ENCODE measurements at places on chromosomes 5 and 9.

GRCh38 chr9:115413304-115413703 lies 295.3 kb upstream of the TNC start:
- no peak for DNase-seq

DNA sequence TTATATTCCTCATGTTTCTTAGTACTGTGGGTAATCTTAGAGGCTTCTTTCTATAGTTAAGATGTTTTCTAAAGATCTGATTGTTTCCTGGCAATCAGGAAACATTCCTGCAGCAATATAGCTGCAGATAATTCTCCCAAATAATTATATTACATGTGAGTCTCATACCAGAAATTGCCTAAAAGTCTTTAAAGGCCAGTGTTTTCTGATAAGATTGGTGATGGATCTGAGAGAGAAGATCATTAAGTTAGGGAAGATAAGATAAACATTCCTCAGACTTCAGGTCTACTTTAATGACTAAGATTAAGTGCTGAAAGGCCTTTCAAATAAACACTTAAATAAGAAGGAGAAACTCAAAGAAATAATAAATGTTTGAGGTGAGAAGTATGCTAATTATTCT lies 107.7 kb upstream of the DAB2 start:
- DNase-seq = no peak

DNA sequence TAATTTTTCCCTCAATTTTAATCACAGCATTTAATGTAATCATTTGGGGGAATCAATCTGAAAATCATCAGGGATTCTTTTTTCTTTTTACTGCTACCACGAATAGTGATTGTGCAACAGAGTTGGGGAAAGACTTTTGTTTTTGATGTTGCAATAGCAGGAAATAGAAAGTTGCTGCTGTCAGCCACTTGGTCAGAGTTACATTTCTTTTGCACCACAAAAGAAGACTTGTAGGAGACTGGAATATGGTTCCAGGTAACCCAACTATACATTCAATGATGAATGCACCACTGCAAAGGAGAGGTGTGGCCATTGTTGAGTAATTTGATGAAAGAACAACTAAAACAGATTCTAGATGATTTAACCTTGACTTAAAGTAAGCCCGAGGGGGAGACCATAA lies 46.3 kb upstream of the PALM2AKAP2 start:
- no peak for DNase-seq

GRCh38 chr5:99449786-99450185 lies 521.0 kb upstream of the CHD1 start:
- DNase-seq = no peak

DNA sequence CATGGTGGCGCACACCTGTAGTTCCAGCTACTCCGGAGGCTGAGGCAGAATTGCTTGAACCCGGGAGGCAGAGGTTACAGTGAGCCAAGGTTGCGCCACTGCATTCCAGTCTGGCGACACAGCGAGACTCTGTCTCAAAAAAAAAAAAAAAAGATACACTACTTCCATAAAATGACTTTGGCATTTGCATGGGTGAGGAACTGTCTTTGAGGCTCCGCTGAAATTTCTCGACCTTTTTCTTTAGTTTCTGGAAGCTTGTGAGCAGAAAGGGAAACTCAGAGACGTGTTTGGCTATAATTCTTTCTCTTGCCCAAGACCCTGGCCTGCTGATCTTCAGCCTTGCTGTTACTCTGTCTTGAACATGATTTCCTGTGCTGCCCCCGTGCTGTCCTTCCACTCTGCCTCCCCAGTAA lies 37.3 kb downstream of the SPIN1 start:
- no peak for DNase-seq

- no peak for DNase-seq
Measured at GRCh38 chr5:137688210-137688840, 47.6 kb downstream of the KLHL3 start.

DNA sequence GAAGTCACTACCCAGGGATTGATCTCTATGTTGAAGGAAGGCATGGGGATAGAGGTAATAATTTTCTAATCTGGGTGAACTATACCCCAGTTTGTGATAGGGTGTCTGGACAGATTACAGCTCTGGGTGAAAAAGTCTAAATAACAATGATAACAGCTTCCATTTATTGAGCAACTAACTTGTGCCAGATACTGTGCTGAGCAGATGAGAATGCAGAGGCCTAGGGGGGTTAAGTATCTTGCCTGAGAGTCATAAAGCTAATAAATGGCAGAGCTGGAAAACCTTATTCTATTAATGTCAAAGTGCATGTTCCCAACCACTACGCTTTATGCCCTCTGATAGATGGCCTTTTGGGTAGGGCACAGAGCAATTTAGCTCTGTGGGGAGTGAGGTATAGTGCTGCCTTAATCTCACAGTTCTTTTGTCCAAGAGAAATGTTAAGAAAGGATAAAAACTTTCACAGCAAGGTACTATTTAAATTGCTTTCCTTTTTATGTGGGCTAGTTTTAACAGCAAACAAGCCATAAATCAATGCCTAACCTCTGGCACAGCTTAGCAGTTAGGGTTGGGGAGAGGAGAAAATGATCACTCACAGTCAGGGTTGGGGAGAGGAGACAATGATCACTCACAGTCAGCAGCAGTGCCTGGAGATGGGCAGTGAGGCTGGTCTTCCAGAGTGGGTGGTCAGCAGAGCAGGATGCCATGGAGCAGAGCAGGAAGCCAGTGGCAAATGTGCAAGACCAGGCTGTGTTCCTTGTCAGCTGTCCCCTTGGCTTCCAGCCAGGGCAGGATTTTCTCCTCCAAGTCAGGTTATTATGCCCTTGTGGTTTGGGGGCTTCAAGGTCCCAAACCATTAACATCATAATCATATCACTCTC lies 187.0 kb downstream of the CARTPT start:
- DNase-seq = no peak

GRCh38 chr5:73204733-73205132 lies 31.7 kb downstream of the TMEM174 start:
- DNase-seq = no peak

GRCh38 chr5:144567421-144567780 lies 396.7 kb downstream of the KCTD16 start:
- no peak for DNase-seq

DNA sequence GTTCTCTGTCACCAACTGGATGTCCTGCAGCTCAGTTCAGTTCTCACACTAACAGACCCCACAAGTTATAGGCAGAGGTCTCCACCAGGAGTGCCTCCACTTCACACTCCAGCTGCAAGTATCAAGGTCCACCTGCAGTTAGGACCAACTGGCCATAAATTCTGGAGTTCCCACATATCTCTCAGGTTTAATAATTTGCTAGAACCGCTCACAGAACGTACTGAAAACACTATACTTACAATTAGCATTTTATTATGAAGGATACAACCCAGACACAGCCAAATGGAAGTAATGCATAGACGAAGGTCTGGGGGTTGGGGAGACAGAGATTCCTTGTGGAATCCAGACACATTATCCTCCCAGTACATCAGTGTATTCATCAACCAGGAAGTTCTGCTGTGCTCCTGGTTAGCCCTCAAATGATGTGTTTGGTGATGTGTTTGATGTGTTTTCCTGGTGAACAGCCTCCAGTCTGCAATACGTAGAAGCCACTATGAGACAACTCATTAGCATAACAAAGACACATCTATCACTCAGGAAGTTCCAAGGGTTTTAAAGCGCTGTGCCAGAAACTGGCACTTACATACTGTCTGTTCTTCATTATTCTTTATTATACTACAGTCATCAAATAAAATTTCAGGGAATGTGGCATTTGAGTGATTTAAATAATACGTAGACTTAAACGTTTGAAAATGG lies 25.4 kb downstream of the OGN start:
- no peak for DNase-seq

DNA sequence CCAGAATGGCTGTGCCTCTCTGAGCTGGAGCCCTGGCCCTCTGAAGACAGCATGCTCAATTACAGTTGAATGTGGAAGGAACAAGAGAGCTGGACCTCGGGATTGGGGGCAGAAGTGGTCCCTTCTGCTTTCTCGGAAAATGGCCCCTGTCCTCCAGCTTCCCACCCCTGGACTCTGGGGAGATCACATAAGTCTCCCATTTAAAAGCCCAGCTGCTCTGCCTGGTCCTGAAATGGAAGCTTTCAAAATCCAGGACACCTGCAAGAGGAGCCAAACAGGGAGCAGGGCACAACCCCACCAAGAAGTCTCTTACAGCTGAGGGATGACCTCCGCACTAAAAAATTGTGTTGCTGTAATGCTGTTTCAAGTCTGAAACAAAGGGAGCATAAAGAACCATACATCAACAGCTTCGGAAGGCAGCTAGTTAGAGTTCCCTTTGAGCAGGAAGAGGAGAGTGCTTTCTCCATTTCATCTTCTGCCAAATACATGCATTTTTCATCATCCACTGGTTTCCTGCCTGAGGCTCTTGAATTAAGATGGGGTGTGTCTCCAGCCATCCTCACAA lies 48.2 kb downstream of the TGFBI start:
- no peak for DNase-seq

GRCh38 chr5:10352430-10353240 lies 860 bp upstream of the MARCHF6 start:
- no peak for DNase-seq

DNA sequence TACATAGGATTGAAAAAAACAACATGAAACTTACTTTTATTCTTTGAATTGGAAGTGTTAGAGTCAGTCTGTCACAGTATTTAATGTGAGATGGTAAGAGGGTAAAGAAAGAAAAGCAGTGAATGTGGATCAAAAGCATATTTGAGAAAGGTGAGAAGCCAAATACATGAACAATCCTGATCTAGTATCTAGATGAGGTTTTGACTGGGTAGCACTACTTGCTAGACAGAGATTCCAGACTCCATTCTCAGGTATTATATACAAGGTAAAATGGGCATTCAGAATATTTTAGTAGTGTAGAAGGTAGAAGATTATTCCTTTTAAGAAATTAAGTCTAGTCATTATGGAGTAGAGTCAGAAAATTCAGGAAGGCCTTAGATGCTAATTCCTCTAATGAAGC lies 62.2 kb downstream of the SLC38A9 start:
- DNase-seq = no peak
